ENCODE measurements at places on chromosomes 6 and 20.

DNA sequence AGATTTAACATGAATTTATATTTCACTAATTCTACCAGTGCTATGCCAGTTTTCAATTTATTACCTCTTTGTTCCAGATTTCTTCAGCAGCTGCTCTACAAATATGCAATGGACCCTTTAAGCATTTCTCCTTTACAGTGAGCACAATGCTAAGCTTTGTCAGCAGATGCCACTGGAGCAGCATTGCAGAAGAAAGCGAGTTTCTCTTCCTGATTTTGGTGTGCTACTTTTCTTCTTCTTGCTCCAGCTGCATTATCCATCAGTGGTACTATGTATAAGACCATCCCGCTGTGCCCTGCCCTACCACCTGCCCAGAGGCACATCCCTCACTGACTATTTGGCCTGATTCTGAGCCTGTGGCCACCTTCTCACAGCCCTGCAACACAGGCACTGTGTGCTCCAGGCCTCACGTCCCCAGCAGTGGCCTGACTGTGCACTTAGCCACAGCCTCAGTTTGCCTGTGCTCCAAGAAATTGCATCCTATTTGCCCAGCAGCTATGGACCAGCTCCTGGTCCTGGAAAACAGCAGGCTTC, 84.1 kb downstream of the TNFAIP3 start:
- DNase-seq: no peak

DNA sequence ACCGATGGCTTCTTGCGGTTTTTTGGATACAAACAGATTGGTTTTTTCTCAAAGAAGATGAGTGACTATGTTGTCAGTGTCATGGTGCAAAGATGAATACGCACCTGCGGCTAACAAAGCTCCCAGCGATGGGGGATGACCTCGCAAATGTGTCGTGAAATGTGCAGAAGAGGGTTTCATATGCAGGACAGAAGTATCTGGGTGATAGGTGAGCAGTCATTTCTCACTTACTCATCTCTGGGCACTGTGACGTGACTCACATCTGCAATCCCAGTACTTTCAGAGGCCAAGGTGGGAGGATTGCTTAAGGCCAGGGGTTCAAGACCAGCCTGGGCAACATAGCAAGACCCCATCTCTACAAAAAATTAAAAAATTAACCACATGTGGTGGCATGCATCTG, 216.3 kb downstream of the ERMARD start:
- no peak for DNase-seq

DNA sequence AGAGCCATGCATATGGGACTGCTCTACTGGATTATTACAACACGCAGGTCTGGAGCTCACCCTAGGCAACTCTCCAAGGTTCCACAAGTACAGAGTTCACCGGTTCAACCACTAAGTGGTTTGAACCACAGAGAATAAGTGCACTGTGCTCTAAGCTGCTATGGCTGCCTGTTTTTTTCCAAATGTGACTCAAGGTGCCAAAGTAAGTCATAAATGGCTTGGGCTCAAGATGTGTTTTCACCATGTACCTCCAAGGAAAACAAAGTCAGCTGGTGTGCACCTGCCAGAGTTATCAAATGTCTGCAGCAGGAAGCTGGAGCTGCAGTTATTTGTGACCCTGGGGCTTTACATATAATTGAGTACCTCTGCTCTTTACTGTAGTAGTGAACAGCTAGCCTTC, 76.7 kb downstream of the PREP start:
- no peak for DNase-seq

DNA sequence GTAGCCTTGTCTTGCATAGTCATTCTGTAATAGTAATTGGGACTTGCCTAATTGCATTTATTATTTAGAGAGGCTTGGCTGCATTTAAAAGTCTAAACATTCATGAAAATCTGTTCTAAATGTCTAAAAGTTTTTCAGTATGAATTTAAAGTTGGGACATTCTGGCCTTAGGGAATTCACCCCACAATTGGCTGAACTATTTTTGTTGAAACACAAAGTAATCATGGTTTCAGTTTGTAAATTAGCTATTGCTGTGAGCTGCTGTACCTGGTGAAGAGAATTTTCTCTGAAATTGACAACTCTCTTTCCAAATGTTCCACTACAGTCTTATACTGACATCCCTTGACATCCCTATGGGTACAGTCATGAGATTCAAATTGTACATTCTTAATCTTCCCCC, 253.0 kb downstream of the FARS2 start:
- no peak for DNase-seq

- no peak for DNase-seq
Measured at GRCh38 chr6:13454286-13455221, 32.8 kb downstream of the GFOD1 start.

Measured in activated gamma-delta T cell (primary cell).